ENCODE measurements at places on chromosomes 6 and 20. TPM values are rescaled to one million over a fixed set of nuclear protein-coding genes. Genes with fewer than 3 reads are reported as not detected.

DNA sequence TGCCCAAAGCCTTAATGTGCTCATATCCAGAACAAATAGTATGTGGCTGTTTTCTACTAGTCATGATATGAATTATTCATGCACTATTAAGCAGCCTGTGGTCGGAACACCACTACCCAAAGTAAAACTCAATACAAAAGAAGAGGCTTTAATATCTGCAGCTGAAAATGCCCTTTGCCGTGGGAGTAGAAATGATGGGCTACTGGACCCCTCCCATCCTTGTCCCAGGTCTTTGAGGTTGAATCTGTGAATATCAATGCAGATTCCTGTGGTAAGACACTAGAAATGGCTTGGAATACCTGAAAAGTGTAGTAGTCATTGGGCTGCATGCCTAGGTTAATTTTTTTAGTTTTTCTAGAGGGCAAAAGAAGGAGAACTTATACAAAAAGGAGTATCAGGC, 303.7 kb downstream of the TBC1D7 start:
- DNase-seq = no peak

- DNase-seq = no peak
These were observed 24.1 kb downstream of the LGSN start for GRCh38 chr6:63295553-63296194.

DNA sequence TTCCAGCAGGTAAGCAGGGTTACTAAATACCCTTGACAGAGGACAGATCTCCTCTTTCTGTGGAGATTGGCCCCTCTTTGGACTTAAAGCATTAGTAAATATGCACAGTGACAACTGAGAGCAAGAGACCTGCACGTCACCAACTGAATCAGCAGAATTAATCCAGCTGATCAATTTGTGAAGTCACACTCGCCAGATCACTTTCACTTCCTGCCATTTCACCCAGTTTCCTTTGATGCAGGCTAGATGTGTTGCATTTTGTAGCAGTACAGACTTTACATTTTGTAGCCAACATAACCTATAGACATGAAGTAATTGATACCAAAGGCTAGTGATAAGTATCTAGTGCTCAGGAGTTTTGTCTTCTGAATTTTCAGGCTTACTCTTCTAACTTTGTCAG, 11.9 kb downstream of the SYNE1 start:
- DNase-seq = no peak

- peak; percentile 32 for DNase-seq
These were observed 152.2 kb upstream of the SOX4 start for GRCh38 chr6:21441386-21441785.

DNA sequence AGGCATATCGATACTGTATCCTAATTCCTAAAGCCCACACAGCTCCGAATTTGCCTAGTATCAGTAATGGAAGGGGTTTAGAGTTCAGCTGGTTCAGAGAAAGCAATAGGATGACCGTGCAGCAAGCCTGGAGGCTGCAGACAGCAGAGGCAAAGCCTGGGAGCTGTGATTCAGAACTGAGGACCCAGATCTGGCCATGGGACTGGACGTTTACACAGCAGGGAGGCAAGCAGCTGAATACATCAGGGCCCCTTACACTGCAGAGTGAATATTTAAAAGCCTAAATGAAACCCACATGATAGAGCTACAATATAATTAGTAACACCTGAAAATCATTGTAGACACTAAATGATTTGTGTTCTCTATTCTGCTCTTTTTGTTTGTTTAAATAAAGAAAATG, 38.0 kb downstream of the ELOVL2 start:
- no peak for DNase-seq

DNA sequence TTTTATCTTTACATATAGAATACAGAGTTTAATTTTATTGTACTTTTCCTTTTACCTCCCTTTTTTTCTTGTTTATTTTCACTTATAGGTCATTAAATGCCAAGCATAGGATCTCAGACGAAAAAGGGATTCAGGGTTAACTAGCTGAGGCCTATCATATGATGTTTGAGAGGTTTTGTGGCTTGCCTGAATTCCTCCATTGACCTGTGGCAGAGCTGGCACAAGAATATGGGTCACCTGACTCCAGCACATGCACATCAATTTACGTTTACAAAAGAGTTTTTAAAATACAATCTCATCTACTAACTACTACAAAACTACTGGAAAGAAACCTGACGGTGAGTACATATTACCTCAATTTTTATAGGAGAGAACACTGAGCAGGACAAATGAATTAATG, 60.4 kb downstream of the SGK1 start:
- no peak for DNase-seq

- no peak for DNase-seq
These were observed 66.4 kb upstream of the PDE10A start for GRCh38 chr6:165729307-165729936.

DNA sequence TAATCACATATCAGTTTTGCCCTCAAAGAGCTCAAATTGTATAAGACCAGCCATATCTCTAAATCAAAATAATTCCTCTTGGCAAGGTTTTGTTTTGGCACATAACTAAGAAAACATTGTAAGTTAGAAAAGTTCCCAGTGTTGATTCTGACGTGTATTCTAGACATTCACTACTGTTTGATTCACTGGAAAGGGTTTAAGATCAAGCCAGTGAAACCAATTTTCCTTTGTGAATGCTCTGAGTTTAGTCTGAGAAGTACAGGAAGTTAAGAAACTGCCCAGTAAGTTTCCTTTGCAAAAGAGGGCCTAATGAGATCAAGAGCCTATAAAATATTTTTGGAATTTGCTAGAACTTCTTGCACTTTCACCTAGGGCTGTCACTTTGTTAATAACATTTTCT, 143.0 kb downstream of the FNDC1 start:
- DNase-seq = no peak

DNA sequence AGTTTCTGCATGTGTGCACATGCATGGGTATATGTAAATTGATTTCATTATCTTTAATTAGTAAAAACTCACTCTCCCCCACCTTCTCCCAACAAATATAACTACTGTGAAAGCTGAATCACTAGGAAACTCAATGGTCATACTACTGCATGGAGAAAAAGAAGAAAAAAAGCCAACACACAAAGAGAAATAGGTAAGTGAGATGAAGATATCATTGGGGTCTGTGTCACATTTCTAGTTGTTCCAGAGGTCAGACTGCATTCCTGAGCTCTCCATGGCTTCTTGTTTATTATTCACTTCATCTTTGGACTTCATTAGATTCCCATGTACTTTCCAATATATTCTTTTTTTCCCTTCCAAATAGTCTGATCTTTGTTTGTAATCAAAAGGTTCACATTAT, 98.2 kb downstream of the PTPRK start:
- DNase-seq = no peak

GRCh38 chr6:63899550-63899949, 263.9 kb downstream of the PHF3 start:
- DNase-seq = no peak

- no peak for DNase-seq
These were observed 56.4 kb upstream of the PTGIS start for GRCh38 chr20:49624317-49624716.

- peak; percentile 17 for DNase-seq
These were observed 25.8 kb upstream of the CCN6 start for GRCh38 chr6:112027942-112028674.

GRCh38 chr20:53142225-53143127, 170.3 kb downstream of the TSHZ2 start:
- no peak for DNase-seq

DNA sequence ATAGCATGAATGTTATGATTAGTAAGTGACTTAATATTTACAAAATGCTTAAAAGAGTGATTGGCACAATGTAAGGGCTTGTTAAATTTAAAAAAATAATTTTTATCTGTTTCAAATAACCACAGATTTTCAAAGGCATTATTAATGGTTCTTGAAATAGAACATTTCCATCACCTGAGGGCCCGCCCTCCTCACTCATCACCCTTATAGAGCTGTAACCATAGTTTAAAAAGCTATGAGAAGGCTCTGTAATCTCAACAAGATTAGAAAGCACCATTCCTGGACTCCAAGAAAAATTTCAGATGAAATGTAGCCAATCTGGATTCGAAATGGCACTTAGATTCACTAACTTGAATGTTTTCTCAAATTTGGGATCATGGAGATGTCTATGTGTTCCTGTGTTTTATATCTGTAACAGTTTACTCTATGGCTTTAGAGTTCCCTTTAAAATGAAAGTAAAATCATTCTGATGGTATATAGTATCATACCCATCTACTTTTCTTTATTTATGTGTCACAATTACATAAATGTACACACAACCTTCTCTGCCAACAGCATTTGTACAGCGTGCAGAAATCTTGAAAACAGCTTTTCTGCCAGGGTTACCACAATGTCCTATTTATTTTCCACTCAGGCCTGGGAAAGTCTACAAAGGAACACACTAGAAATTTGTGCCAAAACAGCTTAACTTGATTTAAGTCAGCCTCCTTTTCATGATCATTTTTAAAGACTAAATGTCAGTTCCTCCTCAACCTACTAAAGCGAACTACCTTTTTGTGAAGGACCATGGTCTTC, 207.7 kb downstream of the TBX18 start:
- DNase-seq = no peak

- DNase-seq = peak; percentile 88
These were observed 255.0 kb upstream of the ZFP64 start for GRCh38 chr20:52446421-52447224.

- DNase-seq = no peak
These were observed 16.9 kb upstream of the UBE2V1 start for GRCh38 chr20:50129662-50130355.

Gene RBM24
- total RNA-seq = 12.5 TPM

Gene TMEM170B
- total RNA-seq = 5.2 TPM
